Activated CD4-positive, CD25-positive, alpha-beta regulatory T cell (primary cell): ENCODE measurements at places on chromosomes 5 and 9.

DNA sequence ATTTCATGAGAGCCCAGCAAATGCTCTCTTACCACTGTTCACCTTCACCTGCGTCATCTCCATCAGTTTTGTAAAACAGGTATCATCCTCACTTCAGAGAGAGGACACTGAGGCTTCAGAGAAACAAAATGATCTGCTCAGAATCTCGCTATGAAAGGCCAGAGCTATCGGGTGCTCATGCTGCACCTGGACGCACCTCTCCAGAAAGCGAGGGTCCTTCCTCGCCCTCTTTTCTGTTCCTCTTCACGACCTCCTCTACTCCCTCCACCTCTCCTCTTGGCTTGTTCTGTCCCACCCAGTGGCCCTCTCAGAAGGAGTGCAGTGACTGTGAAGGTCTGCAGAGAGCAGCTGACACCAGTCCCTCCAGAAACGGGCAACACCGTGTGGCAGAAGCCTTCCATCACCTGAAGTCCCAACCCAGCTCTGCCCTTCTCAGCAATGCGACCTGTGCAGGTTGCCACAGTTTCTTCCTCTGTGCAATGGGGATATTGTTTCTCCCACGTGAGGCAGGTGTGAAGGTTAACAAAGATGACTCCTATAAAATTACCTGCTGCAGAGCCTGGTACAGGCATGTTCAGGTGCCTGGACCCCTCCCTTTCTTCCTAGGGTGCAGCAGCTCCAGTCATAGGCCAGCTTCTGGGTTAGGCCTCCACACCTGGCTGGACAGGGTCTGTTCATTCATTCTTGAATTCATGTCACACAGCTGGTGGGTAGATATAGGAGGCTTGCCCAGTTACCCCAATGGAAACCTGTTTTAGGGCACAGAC lies 45.3 kb upstream of the ANGPTL2 start:
- no peak for DNase-seq

- DNase-seq = no peak
These were observed 65.4 kb upstream of the STK32A start for GRCh38 chr5:147169399-147169798.

- no peak for DNase-seq
These were observed 107.5 kb downstream of the GADD45G start for GRCh38 chr9:89712283-89712682.

DNA sequence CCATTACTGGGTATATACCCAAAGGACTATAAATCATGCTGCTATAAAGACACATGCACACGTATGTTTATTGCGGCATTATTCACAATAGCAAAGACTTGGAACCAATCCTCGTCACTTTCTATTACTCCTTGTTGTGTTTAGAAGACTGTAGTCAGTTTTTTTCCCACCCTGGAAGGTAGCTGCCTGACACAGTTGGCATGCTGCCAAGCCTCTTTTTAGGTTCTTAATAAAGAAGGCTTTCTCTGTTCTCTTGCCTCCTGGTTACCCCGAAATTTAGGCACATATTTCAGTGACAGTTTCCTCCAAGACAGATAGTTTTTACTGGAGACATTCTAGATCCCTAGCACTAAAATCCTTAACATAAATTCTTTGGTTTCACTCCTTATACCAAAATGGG lies 205.4 kb upstream of the PCSK5 start:
- no peak for DNase-seq

DNA sequence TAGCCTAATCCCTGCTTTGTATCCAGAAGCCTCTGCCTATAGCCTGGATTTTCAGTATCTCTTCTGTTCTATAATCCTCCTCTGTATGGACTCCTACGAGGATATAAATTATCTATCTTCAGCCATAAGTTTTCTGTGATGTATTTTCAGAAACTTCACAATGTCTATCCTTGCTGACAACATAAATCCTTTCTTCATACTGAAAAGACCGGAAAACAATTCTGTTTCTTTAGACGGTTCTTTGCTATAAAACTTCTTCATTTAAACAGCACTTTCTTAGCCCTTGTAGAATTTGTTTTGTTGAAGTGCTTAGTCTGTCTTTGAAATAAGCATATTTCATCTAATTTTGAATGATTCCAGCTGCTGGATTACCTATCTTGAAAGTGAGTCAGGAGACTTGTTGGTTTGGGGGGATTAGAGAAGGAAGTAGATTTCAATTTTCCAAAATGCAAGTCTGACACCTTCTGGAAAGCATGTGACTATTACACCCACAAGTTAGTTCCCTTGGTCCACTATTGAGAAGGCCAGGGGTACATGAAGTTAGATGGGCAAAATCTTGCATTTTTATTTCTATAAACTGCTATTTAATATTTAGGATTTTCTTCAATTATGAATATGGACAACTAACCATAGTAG lies 96.3 kb upstream of the RANBP3L start:
- DNase-seq = no peak

GRCh38 chr9:27468000-27468399 lies 56.1 kb upstream of the IFNK start:
- DNase-seq = no peak

DNA sequence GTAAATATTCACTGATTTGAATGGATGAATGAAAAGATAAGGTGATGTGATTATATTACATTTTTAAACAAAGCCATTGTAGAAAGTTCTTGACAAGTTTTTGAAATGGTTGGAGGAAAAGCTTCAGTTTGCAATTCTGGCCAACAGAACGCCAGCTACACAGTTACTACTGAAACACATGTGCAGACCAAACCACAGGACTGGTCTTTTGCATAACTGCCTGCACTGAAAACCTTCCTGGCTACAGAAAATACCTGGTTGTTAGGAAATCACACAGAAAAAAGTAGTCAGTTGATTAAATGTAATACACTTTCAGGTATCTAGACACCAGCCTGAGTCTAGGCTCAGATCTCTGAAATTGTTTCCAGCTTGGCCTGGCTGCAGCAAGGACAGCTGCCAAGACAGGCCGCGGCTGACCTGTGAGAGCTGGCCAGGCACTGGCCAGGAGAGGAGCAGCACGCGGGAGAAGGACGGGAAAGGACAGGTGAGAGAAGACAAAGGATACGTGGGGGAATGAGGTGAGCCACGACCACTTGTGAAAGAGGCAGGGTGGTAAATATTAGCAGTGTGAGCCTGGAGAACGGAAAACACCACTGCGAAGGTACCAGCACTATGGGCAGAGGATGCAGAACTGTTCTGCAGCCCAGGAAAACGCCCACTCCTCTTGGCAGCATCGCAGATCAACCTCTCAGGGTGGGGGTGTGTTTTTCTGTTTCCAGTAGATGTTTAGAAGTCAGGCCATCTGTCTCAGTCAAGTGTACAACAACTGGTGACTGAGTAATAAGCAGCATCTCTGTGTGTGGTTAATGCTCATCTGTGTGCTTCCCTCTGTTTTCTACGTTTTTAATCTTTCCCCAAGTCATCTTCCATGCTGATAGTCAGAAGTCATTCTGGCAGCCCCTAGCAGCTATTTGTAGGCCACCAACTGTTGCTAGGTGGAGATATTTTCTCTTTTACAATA lies 137.4 kb downstream of the SCAMP1 start:
- DNase-seq = no peak

DNA sequence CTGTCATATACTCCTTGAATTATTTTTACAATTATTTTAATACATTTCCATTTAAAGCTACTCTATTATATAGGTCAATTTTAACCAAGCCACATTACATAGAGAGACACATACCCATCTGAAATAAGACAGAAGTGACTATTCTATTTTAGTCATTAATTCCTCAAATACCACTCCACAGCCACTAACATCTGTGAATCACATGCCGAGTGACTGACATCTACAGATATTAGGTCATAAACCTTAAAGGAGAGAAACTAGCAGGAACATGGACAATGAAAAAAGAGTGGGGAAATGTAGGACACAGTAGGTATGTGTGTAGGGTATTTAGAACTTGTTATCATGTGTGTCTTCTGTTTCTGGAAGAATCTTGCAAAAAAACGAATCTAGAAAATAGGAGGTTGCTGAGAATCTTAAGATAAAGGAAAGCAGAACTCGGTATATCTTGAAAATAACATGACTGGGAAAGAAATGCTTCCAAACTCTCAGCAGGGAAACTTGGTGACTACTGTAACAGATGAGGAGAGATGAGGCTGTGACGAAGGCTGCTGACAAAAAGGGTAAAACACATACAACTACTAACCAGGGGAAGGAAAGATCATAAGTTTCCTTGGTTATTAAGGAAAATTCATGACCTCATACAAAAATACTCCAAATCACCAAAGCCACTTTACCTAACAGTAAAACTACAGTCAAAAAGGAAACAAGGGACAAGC lies 84.6 kb downstream of the PLPP1 start:
- no peak for DNase-seq

- DNase-seq = no peak
These were observed 31.1 kb downstream of the AK8 start for GRCh38 chr9:132846918-132847515.

DNA sequence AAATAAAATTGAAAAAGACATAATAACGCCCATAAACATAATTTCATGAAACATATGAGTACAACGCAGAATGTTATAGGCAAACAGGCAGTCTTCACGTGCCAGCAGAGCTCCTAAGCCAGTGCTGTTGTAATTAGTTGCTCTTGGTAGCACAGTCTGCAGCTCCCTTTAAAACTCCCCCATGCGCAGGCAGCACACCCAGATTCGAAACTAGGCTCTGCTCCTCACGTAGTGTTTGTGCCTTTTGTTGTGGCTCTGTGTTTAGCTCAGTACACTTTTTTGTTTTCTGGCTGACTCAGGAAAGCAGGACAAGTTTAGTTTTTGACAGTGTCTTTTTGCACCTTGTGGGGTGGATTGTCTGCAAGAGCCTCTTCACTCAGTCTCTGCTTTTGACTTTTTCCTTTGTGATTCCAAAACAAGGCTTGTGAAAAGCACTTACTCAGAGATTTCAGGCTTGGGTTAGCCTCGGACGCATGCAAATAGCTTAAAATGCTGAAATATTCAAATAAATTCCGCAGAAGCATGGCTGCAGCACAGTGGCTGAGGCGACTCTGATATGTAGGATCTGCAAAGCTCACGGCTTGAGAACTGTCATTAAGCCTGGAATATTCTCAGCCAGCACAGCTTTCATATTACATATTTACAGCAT lies 113.6 kb downstream of the IRX1 start:
- no peak for DNase-seq

DNA sequence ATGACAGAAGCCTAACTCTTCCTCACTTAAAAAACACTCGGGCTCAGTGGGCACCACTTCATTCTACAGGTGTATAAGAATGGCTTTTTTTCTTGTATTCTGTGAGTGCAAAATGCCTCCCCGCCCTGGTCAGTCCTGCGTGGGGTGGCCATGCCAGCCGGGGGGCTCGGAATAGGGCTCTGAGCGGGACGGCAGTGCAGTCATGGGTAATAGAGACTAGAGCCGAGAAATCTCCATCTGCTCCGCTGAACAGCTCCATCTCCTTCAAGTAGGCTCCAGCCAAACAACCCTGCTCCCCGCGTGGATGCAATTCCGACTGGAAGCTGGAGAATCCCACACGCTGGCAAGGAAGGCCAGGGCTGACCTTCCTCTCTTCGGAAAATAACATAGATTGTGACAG lies 317.0 kb upstream of the IRX4 start:
- no peak for DNase-seq

GRCh38 chr9:17191082-17191481 lies 56.2 kb downstream of the CNTLN start:
- DNase-seq = no peak

GRCh38 chr9:115998666-115999065 lies 154.9 kb upstream of the PAPPA start:
- no peak for DNase-seq

DNA sequence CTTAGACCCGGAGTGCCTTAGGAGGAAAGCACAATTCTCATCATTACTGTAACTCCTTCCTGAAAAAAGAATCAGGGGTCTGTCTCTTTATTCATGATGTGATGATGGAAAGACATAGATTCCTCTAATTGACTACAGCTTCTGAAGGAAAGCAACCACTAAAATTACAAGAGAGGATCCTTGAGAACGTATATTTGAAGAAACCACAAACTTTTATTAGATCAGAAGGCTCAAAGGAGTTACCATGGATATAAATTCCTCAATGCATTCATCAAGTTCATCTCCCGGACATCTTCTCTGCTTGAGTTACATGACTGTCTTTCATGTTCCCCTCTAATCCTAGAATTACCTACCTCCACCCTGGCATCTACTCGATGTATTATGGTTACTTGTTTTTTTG lies 104.1 kb upstream of the PAPPA start:
- no peak for DNase-seq

DNA sequence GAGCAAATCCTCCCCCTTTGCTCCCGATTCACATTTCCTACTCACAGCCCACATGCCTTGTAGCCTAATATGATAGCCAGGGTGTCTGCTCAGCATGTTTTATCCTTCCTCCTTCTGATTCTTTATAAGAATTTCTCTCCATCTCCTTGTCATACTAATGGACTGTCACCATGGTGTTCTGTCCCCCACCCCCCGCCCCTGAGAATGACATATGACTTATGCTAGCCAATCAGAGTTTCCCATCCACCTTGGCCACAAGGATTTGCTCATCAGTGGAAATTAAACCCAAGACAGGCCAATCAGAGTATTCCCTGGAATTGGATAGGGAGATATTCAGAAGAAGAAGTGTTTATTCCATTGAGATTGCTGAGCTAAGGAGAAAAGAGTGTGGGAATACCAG lies 16.0 kb downstream of the ABLIM3 start:
- no peak for DNase-seq

- no peak for DNase-seq
These were observed 28.7 kb downstream of the EXOC3 start for GRCh38 chr5:471750-472058.

DNA sequence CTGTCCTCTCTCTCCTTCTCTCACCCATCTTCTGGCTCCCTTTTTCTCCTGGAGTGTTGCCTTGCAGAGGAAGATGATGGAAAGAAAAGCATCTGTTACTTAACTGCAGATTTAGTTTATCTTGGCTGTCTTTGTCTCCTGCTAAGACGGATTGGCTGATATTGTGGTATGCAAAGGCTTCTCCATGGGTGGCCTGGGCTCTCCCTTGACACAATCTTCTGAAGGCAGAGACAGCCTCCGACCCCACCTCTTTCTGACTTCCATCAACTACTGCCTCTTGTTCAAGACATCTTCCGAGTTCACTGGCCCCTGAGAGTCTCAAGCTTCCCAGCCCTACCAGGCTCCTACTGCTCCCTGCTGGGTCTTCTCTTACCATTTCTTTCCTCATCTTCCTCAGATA lies 403.7 kb downstream of the LRRC70 start:
- DNase-seq = no peak

DNA sequence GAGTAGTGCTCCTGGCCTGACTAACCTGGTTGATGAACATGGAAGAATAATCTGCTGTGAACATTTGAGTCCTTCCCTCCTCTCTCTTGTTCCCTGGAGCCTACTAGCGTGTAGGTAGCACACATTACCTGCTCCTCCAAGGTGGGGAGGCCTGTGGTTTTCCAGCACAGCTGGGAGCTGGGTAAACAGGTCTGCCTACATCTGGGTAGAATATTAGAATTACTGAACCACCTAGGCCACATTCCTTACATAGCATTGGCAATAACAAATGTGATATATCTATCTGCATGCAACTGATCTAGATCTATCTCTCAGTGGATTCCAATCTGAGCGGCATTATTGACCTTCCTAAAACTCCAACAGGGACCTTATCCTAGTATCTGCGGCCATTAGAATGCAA lies 151.0 kb upstream of the ZNF366 start:
- DNase-seq = no peak

- DNase-seq = no peak
These were observed 7.5 kb upstream of the UBQLN1 start for GRCh38 chr9:83715221-83715620.
